ENCODE measurements at places on chromosomes 4 and X.

GRCh38 chr4:76053730-76054129, 17.9 kb upstream of the CXCL11 start:
- no peak for DNase-seq

GRCh38 chrX:10582945-10583344, 37.4 kb downstream of the MID1 start:
- DNase-seq, result no peak

DNA sequence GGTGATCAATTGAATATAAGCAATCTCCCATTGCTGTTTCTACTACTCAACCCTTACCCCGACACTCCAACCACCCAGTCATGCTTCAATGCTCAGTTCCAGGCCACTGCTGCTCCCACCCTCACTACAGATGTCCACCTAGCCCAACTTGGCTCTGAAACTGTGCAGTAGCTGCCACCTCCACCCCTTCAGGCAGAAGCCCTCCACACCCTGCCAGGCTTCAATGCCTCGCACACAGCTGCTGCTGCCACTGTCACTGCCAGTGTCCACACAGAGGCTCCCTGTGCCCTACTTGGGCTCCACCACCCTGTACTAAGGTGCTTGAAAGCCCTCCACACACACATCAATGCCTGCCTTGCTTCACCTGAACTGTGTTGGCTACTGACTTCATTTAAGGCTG, 34.6 kb downstream of the LAMTOR3 start:
- DNase-seq, result no peak

GRCh38 chr4:88963817-88964216, 93.2 kb downstream of the FAM13A start:
- no peak for DNase-seq

- DNase-seq, result no peak
These were observed 122.4 kb upstream of the NPY2R start for GRCh38 chr4:155085843-155086530.

DNA sequence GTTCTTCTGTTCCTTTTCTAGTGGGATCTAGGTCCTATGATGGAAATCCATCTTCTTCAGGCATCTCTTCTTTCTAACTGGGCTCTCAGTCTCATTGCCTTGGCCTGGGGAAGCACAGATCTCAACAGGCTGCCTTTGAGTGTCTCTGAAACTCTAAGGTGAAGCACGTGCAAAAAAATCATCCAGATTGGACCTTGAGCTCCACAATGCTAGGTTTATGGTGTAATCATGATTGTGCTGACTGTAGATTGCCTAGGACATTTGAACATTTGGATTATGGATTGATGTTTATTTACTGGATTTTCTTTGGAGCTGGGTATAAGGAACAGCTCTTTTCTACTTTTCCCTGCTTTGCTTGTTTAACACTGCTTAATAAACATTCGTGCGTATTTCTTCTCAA, 191.5 kb upstream of the NR3C2 start:
- DNase-seq, result no peak

DNA sequence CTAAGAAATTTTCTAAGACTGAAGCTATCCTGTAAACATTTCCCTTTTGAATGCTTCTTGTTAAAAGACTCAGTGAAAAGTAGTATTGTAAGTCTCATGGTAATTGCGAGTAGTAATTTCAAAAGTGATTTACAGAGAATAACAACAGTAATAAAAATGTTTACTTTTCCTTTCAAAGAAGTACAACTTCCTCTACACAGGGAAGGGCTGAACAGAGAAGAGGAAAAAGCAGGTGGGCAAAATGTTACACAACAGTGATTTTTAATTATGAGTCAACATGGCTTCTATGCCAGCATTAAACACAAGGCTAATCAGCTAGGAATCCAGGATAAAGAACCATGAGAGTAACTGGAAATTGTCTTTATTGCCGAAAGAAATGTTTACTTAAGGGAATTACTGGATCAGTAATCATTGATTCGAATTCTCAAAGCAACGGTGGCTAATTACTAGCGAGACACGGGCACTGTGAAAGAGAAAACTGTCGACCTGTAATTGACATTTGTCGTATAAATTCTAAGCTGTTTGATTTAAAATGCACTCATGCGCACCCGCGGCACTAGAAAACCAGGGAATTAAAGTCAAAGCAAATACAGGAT, 15.4 kb downstream of the UTP3 start:
- no peak for DNase-seq

Measured in SIG-M5 (cell line).